Suppressor macrophage treated with lipopolysaccharide for 4 hours (primary cell): ENCODE measurements at places on chromosomes 4 and X.

GRCh38 chr4:13933191-13933590 is 305.7 kb upstream of the BOD1L1 start:
- no peak for DNase-seq

DNA sequence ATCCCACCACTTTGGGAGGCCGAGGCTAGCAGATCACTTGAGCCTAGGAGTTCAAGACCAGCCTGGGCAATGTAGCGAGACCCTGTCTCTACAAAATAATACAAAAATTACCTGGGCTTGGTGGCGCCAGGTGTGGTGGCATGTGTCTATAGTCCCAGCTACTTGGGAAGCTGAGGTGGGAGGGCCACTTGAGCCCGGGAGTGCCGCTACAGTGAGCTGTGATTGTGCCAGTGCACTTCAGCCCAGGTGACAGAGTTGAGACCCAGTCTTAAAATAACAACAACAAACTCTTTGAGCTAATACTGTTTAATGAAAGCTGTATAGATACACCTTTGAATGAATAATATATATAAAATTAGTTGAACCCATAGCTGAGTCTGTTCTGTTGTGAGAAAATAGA is 9.7 kb downstream of the BCORL1 start:
- no peak for DNase-seq

DNA sequence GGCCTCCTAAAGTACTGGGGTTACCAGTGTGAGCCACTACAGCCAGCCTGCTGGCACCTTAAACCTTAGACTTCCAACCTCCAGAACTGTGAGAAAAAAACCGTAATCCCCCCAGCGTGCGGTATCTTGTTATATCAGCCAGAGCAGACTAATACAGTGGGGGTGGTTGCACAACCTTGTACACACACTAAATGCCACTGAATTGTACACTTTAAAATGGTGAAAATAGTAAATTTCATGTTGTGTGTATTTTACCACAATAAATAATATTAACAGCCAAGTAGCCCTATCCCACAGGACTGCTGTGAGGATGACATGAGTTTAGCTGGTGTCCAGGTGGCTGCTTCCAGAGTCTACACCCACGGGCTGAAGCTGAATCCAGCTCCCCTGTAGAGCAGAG is 38.8 kb downstream of the ZBTB49 start:
- DNase-seq, result no peak

DNA sequence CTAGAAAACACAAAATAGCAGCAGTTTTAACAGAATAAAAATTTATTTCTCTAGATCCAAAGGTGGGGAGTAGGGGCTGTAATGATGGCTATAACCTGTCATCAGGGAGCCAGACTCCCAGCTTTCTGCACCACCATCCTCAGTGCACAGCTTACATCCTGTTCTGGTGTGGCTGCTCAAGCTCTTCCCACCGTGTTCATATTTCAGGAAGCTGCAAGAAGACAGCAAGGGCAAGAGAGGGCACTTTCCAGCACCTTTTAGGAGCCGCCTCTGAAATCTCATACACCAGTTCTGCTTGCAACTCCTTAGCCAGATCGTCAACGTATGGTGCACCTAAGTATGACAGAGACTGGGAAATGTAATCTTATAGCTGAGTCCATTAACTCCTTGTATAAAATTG is 253.7 kb downstream of the CENPC start:
- no peak for DNase-seq

GRCh38 chr4:38015886-38016515 is 55.8 kb downstream of the PTTG2 start:
- no peak for DNase-seq
